ENCODE measurements at places on chromosomes 13 and 19.

GRCh38 chr19:33879818-33880575 is 83.3 kb downstream of the KCTD15 start:
- DNase-seq = no peak

DNA sequence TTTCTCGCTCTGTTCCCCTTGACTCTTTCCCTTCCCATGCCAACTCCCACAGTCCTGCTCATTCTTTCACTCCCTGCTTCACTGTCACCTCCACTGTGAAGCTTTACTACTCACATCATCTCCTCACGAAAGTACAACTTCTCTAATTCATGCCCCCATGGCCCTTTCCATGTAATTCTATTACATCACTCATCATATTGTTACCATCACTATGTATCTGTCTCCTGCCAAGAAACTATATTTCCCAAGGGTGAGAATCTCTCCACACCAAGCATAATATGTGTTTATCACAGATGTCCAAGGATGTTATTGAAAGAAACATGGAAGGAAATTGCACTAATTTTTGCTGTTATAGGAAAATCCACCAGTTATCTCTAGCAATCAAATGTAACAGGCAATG is 37.2 kb upstream of the LRCH1 start:
- DNase-seq = no peak

- DNase-seq = no peak
Observed at GRCh38 chr13:27496536-27497273, 46.3 kb upstream of the MTIF3 start.

- no peak for DNase-seq
Observed at GRCh38 chr19:16853066-16853465, 23.9 kb downstream of the SIN3B start.
